T-helper 1 cell (primary cell): ENCODE measurements at places on chromosomes 4 and X.

- DNase-seq = no peak
These were observed 3.3 kb downstream of the NLGN4X start for GRCh38 chrX:6225288-6225910.

- DNase-seq = no peak
These were observed 237.9 kb downstream of the SNCA start for GRCh38 chr4:89599026-89599425.

- no peak for DNase-seq
These were observed 536.3 kb upstream of the HTR2C start for GRCh38 chrX:114047558-114047957.

GRCh38 chr4:74045247-74045646 is 6.8 kb upstream of the CXCL3 start:
- DNase-seq = no peak

- DNase-seq = no peak
These were observed 284.5 kb downstream of the GASK1B start for GRCh38 chr4:157888281-157888680.

- no peak for DNase-seq
These were observed 483.6 kb downstream of the BCOR start for GRCh38 chrX:39613997-39614679.

DNA sequence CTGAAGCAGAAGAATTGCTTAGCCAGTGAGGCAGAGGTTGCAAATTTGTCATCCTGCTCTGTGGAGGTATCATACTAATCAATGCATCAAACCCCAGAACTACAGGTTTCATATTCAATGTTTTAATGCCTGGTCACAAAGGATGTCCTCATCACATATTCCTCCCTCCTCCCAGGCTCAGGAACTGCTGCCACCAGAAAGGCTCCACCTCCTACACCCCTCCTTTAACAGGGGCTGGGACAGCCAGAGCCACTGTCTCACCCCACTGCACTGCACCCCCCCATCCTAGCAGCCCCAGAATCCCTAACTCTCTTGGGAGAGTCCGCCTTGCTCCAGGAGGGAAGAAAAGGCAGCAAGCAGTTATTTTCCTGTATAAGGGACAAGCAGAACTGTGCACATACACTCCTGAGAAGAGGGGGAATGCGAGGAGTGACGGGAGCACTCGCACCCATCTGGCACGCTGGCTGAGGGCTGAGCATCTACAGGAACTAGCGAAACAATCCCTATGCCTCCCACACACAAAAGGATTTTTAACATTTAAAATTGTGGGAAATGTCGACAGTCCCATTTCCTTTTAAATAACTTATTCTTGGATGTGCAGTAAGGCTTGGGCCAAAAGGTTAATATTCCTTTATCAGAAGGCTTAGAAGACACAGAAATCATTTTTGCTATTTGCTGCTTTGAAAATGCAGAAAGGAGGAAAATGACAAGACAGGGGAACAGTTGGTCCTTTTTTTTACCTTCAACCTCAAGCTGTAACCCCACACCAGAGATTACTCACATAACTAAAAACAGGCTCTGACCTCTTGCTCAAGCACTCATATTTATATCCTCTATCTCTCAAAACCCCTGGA is 27.8 kb downstream of the CD99L2 start:
- no peak for DNase-seq

DNA sequence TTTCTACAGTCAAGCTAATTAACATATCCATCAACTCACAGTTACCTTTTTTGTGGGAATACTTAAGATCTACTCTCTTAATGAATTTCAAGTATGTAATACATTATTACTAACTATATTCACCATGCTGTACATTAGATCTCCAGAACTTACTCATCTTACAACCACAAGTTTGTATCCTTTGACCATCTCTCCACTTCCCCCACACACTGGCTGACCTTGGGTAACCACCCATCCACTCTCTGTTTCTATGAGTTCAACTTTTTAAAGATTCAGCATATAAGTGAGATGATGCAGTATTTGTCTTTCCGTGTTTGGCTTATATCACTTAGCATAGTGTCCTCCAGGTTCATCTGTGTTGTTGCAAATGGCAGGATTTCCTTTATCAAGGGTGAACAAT is 30.5 kb upstream of the MAGED1 start:
- no peak for DNase-seq

DNA sequence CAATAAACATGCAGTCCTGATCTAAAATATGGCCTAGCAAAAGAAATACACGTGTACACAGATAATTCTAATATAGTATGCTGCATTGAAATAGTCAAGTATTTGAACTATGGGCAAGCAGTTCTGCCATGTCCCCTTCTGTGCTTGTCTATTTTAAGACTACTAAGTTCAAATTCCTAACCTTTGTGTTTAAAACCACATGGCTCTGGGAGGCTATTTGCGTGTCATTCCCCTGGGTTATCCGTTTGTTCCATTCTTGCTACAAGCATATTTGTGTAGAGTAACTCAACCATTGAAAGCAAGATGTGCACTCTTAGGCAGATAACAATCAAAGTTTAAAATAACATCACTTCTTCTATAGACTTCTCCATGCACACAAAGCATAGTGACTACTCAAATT is 25.4 kb upstream of the TBC1D1 start:
- DNase-seq = no peak

DNA sequence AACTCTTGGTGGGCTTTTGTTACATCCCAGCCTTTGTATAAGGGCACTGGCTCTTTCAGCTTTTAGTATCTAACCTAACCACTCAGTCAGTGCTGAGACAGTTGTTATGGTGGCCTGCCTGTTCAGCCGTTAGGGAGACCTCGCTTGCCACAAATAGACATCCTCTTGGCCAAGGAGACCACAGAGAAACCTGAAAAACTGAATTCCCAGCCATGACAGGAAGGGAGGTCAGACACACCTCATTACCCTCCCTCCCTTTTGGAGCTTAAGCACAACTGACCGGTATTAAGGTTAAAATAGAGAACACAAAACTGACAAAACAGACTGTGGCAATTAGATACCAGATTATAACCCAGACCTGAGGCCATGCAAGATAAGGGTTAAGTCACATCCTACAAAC is 1639.3 kb downstream of the RPA4 start:
- DNase-seq = no peak

DNA sequence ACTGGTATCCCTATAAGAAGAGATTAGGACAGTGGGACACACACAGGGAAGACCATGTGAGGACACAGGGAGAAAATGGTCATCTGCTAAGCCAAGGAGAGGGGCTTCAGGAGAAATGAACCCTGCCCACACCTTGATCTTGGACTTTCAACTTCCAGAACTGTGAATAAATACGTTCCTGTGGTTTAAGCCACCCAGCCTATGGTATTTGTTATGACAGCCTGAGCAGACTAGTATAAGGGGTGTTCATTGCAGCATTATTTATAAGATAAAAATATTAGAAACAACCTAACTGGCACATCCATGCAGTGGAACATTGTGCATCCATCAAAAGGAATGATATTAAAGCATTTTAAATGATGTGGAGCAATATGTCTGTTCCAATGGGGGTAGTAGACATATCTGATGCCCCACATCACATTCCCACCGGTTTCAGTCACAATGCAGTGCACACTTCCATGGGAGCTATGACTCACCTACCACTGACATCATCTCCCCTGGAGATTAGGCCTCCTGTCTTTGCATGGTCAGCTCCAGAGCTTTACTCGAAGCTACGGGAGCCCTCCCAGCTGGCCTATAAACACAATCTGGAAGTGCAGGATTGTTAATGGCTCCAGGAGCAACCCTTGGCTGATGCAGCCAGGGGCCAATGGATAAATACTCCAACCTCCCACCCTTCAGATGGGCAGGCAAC is 38.9 kb upstream of the MAMLD1 start:
- DNase-seq = no peak

GRCh38 chrX:116230130-116230898 is 59.8 kb downstream of the AGTR2 start:
- DNase-seq = no peak

DNA sequence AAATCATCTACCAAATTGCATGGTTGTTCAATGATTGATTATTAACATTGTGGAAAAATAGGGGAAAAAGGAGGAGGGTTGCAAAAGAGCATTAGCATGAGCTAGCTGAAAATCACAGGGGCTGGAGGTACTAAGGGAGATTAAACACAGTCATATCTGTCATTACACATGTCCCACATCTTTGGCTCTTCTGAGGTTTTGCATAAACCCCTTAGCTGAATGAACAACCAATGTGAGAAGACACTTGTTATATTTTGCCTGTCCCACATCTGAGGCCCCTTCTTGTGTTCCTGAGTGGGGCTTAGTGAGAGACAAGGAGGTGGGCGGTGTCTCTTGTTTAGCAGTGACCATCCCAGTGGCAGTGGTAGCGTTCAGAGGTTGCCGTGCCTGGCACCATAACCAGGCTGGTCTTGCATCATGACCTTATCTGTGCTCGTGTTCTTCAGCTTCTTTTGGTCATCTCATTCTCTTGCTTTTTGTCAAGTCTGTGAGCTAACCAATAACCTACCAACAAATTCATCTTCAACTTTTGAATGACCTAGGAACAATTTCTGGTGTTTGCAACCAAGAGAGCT is 95.6 kb downstream of the MID1IP1 start:
- no peak for DNase-seq

DNA sequence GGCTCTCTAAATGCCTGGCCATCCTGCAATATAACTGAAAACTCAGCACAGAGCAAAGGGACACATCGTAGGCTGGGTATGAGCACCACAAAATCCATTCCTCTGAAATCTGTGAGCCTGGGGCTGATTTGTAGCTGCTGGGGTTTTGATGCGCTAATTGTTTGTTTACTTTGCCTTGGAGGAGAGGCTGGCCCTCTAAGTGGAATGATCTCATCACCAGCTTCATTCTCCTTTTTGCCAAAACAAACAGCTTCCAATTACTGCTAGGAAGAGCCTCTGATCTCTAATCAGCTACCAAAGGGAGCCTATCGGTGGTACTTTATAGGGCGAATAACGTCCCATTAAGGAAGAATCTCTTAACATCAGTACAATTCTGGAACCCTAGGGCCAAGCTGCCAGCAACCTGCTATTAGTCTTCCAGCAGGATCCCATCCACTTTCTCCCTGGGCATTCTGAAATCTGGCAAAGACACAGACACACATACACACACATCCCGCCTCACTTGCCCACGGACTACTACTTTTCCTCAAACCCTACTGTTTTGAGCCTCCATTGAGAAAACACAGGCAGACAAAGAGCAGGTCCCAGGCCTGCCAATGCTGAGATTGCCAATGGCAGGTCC is 5.8 kb downstream of the ANOS1 start:
- DNase-seq = no peak

DNA sequence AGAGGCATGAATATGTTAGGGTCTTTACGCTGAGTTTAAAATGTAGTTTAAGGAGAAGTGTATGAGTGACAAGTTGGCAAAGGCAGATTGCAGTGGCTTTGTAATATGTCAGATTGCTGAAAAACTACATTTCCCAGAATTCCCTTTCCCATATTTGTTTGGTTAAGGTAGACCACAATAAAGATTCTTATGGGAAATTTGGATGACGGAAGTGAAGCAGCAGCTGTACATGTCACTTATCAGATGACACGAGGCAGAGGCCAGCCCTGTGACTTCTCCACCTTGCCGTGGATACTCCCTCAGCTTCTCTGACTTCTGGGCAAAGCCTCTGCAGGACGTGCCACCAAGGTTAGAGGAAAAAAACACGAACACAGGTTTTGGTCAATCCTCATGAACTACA is 229.7 kb upstream of the DKK2 start:
- DNase-seq = no peak

- no peak for DNase-seq
These were observed 79.0 kb downstream of the ANXA3 start for GRCh38 chr4:78630615-78631014.

GRCh38 chrX:97400492-97400891 is 516.8 kb downstream of the RPA4 start:
- DNase-seq = no peak

GRCh38 chr4:84905646-84906045 is 60.8 kb downstream of the WDFY3 start:
- DNase-seq = no peak

- no peak for DNase-seq
These were observed 134.2 kb downstream of the SHROOM3 start for GRCh38 chr4:76569225-76569624.

- no peak for DNase-seq
These were observed 40.5 kb upstream of the RELL1 start for GRCh38 chr4:37726666-37727065.

DNA sequence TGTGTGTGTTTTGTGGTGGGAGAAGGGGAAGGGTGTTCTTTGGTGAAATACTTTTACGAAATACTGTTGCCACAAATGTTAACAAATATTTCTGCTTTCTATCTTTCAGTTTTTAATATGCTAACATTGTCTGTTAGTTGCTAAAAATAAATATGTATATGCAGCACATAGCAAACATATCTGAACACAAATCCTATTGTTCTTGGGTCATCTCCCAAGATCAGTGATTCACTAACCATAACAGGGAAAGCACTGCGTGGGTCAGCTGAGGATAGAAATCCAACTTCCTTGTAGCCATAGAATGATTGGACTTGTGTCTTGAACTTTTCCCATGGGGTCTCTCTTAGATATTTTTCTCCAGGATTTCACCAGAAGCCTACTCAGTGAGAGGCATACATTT is 250.3 kb upstream of the FAM47A start:
- DNase-seq = no peak

- DNase-seq = no peak
These were observed 21.7 kb downstream of the LETM1 start for GRCh38 chr4:1834047-1834775.

- DNase-seq = no peak
These were observed 998.8 kb downstream of the GLUD2 start for GRCh38 chrX:122046226-122046625.

DNA sequence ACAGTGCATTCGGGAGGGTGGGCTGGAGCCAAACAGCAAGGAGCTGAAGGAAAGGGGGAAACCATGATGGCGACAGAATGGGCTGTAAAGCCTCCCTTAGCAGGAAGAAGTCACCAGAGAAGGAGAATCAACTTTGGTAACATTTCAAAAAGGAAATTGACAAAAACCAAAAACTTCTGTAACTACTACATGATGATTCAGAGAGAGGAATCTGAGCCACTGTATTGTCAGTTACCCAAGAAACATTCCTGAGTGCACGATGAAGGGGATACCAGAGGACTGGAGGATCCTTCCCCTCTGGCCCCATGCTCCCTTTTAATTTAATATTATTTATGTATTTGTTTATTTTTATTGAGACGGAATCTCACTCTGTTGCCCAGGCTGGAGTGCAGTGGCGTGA is 26.3 kb downstream of the PDHA1 start:
- no peak for DNase-seq

GRCh38 chr4:172680691-172681090 is 487.9 kb upstream of the GALNT7 start:
- no peak for DNase-seq

DNA sequence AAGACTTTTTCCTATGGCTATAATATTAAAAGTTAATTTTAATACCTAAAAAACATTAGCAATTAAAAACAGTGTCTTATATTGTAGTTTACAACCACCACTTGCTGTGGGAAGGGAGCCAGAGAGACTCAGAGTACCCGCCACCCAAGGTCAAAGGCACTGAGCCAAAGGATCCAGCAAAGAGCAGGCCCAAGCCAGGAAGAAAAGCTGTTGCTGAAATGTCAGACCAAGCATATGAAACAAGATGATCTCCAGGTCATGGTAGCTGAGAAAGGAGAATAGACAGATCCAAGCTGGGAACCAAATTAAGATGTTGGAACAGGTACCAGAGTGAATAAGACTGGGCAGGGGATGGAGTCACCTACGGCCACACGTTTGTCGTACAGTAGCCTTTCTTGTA is 18.8 kb upstream of the ATOH1 start:
- DNase-seq = no peak
